ENCODE measurements at places on chromosomes 16 and 17.

GRCh38 chr16:307691-308312 lies 24.8 kb downstream of the PDIA2 start:
- DNase-seq: no peak

DNA sequence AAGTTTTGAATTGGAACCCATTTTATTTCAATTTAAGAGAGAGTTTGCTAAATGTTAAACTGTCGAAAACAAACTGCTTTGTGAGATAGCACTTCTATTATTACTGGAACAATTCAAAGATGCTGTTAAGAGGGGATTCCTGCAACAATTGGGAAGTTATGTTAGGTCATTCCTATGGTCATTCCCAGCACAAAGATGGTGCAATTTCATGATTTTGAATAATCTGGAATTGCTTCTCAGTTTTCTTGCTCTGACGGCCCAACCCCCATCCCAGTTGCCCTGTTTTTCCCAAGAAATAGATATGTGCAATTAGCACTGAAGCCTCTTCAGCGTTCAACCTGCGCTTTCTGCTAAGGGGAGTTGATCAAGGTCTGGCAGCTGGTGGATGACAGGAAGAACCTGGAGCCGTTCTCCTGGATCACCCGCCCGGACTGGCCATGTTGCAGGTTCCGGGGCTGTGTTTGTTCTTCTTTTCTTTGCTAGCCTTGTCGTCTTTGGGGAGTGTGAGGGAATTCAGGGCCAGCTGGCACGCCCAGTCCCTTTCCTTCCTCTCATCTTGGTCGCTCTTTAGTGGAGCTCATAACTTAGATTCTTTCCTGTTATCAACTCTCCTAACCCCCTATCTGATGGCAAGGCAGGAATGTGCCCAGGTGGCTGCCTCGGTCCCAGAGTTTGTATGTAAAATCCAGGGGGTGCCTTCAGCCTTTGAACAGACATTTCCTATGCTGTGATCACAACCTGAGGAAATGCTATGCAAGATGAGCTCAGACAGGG lies 29.0 kb upstream of the IRF8 start:
- DNase-seq: no peak

DNA sequence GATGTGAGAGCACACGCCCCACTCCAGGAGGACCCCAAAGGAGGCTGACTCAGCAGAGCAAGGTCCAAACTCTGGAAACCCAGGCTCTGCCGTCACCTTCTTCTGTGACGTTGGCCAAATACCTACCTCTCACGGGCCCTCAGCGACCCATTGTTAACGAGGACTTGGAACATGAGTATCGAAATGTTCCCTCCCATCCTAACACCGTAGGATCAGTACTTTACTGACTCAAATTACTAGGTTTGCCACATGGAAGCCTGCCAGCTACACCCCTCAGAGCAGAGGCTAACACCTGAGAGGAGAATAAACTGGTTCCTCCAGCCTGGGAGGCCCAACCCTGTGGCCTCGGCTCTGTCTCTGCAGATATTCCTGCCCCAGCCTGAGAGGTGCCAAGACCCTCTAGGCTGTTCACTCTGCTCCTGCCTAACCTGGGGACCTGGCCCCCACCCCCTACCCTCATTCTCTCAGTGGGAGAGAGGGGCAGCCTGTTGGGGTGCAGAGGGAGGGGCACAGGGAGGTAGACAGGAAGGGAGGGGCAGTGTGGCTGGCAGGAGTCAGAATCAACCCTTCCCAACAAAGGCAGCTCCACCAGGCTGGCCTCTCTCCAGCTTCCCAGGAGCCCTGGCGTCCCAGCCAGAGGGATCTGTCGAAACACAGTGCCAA lies 4.4 kb downstream of the PITPNM3 start:
- no peak for DNase-seq

GRCh38 chr16:3525951-3526350 lies 25.1 kb downstream of the CLUAP1 start:
- DNase-seq: no peak

- no peak for DNase-seq
Measured at GRCh38 chr16:11327277-11328171, 17.7 kb upstream of the RMI2 start.

DNA sequence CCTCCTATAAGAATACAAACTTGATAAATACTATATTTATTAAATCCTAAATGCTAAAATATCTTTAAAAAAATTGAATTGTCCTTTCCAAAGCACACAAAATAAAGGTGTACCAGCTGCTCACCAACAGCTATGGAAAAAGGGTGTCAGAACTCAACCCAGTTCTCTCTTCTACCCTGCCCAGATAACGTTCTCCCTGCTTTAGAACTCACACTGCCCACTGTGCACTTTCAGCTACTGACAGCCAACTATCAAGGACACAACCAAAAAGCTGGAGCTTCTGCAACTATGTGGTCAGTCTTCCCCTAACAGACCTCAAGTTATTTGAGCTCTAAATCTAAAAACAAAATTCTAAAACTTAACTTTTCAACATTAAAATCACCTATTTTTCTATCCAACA lies 13.7 kb downstream of the AP1G1 start:
- DNase-seq: no peak

DNA sequence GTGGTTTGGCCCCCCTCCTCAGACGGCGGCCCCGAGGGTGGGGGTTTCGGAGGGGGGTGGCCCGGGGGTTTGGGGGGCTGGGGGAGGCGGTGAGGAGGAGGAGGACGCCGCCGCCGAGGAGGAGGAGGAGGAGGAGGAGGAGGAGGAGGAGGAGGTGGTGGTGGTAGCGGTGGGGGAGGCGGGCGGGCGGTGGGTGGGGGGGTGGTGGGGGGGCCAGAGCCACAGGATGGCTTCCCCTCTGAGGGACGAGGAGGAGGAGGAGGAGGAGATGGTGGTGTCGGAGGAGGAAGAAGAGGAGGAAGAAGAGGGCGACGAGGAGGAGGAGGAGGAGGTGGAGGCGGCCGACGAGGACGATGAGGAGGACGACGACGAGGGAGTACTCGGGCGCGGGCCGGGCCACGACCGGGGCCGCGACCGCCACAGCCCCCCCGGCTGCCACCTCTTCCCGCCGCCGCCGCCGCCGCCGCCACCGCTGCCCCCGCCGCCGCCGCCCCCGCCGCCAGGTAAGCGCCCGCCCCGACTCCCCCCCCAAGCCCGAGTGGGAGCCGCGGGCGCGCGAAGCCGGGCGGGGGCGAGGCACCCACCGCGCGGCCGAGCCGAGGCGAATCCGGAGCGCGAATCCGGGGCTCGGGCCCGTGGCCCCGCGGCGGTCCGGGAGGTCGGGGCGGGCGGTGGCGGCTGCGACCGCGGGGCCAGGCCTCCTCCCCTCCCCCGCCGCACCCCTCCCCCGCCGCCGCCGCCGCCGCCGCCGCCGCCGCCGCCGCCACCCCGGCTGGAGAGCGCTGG lies 3.8 kb upstream of the CHD3 start:
- no peak for DNase-seq

DNA sequence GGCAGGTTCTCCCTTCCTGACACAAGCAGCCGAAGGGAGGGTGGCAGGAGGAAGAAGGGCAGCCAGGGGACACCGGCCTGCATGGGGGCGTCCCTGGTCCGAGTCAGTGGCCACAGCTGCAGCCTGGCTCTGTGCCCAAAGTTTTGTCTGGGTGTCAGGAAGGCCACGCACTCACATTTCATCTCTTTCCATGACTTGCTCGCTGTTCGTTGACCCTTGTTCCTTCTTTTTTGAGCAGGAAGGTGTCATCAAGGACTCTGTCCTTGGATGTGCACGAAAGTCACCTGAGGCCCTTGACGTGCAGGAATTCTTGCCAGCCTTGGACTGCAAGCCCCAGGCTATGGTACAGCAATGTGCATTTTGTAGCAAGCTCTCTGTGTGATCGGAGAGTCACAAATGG lies 93.3 kb downstream of the TNFRSF13B start:
- no peak for DNase-seq

- DNase-seq: no peak
Measured at GRCh38 chr17:6671431-6671830, 19.9 kb downstream of the C17orf100 start.

DNA sequence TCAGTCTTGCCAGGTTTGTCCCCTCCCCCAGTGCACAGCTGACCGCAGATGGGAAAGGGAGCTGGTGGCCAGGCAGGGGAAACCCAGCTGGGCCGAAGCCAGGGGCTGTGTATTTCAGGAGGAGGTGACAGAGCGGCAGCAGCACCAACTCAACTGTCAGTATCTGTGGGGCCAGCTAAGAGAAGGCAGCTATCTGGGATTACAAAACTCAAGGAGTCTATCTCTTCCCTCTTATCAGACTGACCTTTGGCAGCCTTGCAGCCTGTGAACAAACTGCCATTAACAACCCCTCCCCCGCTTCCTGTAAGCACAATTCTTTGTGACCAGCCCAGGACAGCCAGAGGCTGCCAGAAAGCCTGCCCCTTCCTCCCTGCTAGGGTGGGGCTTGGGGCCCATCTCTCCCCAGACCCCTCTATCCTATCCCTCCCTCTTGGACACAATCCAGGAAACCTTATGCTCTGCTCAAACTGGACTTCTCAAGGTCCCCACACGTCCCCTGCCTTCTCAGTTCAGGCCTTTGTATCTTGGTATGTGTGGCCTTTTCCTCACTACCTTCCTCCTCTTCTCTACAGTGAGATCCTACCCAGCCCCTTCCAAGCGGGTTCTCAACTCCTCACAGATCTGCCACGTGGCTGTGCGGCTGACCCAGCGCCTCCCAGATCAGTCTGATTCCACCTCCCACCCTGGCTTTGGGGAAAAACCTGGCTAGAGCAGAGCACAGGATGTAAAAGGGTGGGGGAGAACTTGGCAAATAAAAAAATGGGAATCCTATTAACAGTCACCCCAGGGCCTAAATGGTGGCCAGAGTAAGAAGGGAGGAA lies 10.5 kb downstream of the ST3GAL2 start:
- peak; percentile 48 for DNase-seq

- DNase-seq: no peak
Measured at GRCh38 chr17:15051933-15052332, 213.2 kb downstream of the PMP22 start.

DNA sequence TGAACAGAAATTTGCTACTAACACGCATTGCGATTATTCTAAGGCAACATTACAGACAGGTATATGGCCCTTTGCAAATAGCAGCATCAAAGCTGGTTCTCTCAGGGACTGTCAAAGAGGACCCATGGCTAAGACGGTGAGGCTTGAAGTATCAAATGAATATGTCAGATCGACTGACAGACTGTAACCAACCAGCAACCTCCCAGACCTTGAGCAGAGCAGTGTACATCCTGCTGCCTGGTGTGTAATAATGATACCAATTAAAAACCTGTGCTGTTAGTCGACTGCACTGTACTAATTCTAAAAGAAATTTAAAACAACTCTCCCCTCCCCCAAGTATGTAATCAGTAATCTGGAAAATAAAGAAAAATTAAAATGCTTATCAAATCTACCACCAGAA lies 35.9 kb upstream of the GHDC start:
- no peak for DNase-seq

- peak; percentile 55 for DNase-seq
Measured at GRCh38 chr17:77528516-77529327, 388.0 kb downstream of the SEC14L1 start.

GRCh38 chr17:81737947-81738800 lies 26.1 kb downstream of the SLC25A10 start:
- no peak for DNase-seq

DNA sequence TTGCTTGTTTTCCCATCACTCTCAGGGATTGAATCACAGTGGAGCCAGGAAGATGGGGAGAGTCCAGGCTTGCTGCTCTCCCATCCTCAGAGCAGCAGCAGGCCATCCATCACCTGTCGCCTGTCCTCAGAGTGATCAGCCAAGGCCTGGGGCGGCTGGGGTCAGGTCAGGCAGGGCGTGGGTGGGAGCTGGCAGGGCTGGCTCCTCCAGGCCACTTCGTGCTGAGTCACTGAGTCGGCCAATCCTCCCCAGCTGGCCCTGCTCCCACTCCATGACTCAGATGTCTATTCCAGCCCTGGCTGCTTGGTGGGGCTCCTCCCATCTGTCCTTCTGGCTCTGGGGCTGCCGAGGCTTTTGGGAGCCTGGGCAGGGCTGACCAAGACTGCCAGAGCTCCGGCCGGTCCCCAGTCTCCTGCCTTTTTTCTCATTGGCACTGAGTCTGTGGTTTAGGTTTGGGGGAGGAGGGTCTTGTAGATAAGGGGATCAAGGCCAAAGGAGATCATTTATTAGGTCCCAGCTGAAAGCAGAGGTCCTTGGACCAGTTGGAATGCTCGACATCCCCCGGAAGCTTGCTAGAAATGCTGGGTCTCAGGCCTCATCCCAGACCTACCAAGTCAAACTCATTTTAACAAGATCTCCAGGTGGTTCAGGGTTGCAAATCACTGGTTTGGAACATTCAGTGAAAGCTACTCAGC lies 72.7 kb downstream of the ABCC1 start:
- no peak for DNase-seq

GRCh38 chr16:3674513-3675295 lies 20.2 kb downstream of the DNASE1 start:
- DNase-seq: no peak

DNA sequence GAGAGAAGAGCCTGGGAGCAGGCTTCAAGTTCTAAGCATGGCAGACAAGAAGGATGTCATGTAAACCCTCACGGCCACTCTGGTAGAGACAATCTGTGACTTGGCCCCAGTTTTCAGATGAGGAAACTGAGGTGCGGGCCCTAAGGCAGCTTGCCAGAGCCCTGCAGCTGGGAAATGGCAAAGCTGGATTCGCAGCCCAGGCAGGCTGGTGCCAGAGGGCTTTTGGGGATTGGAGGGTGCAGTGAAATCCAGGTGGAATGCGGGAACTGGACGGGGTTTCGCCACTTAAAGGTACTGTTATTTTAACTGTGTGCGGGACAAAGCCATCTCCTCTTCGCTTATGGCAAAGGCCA lies 477 bp upstream of the OSGIN1 start:
- DNase-seq: no peak

DNA sequence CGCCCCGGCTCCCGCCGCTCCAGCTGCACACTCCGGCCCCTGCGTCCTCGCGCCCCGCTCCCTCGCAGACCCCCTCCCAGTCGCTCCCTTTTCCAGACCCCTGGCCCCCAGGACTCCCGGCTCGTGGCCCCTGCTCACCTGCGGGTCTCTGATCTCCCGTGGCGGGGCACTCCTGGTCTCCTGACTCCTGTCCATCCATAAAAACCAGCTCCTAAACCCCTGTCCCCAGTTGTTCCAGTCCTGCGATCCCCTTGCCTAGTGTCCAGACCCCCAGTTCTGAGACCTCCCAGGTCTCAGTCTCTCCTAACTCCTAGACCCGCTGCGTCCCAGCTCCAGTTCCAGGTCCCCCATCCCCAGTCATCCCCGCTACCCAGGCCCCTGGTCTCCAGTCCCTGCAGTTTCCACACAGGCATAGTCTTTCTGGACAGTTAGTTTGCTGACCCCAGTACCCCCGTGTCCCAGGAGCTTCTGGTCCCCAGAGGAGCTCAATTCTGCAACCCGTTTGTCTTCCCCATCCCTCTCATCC lies 379 bp downstream of the SNX29 start:
- DNase-seq: no peak

GRCh38 chr16:396605-397004 lies 394 bp upstream of the NME4 start:
- no peak for DNase-seq
